Neuronal stem cell (in vitro differentiated cells): ENCODE measurements at places on chromosomes 11 and 22.

DNA sequence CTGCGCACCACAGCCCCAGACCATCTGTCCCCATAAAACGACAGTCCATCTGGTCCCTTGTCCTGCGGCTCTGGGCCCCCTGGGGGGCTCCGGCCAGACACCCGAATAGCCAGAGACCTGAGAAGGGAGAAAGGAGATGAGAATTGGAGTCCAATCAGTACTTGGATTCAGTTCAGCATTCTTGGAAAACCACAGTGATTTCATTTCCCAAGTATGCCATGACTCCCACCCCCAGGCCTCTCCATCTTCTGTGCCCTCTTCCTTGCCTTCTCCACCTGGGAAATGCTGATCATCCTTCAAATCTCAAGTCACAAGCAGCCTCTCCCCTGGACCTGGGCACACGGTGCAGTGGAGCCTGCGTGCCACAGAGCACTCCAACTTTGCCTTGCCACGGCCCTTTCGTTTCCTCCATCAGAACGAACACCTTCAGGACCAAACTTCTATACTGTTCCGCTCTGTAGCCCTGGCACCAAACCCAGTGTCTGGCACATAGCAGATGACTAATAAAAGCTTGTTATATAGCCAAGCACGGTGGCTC is 10.9 kb upstream of the MFNG start:
- no peak for DNase-seq

DNA sequence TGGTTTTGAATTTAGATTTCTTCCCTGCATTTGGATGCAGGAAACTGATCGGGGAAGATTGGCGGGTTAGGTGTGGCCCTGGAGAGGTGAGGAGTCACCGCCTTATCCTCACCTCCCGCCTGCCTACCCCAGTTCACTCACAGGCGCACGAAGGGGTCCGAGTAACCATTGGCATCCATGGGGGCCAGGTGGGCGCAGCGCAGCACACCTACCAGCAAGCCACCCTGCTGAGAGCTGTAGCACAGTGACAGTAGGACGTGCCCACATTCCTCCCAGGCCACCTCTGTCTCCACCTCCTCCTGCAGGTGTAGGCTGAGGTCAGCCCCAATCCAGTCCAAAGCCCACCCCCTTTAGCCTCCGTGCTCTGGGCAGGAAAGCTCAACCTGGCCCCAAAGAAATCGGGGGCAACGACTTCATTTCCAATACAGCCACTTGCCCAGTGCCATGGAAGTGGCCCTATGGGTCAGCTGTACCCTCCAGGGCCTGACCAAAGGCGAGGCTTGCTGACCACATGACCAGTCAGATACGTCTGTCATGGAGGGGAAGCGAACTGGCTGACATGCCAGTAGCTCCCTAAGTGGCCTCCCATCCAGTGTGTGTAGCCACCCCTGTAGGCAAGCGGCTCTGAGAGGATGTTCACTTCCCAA is 6.7 kb downstream of the NDUFV1 start:
- DNase-seq = no peak

- DNase-seq = no peak
Measured at GRCh38 chr11:32266601-32267000, 168.7 kb downstream of the WT1 start.

GRCh38 chr11:59560290-59560701 is 49.0 kb downstream of the OR4D9 start:
- peak; percentile 91 for DNase-seq
